ENCODE measurements at places on chromosomes 1 and 21.

DNA sequence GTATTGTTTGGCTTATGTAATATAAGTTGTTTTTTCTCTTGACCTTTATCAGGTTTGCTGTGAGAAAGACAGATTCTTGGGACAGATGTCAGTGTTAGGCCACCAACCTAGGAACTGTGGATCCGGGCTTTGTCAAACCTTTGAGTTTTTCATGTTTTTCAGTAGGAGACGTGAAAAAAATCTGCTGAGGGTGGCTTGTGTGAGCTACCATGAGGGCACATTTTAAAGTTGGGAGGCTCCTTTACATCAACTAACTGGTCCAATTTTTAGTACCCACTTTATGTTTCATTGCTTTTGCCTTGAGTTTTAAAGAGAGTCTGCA, 801 bp downstream of the RPS6KC1 start:
- DNase-seq: no peak

DNA sequence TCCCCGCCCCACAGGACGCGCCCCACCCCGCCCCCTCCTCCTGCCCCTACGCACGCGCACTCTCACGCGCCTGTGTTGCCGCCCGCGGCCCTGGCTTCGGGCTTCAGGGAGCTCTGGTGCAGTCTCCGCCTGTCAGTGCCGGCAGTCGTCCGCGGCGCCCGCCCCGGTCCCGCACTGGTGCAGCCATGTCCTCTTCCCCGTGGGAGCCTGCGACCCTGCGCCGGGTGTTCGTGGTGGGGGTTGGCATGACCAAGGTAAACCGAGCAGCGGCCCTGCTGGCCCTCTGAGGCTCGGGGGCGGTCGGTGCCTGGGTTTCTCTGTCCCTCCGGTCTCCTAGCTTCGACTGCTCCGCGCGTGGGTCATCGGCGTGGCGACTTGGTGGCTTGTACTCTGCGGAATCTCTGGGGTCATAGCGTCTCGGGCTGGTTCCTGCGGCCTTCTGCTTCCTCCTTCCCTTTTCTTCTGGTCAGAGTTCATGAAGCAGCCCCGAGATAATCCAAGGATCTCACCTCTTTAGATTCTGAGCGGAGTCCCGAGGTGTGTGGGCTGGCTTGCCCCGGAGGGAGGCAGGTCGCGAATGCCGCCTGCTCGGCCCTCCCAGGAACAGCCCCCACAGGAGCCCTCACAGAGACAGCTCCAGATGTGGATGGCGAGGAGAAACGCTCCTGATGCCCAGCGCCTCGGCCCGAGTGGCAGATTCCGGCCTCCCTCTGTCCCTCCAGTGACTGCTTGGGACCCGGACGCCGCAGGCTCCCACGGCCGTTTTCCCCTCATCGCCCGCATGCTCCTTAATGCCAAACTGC, at the start of gene SCP2:
TSS of gene SCP2 (plus strand) at position 65 of the 803 bp plus-strand sequence. CDS start at position 186, 121 bp downstream.
- DNase-seq: peak; percentile 64

- DNase-seq: no peak
These were observed 65.8 kb upstream of the RAB4A start for GRCh38 chr1:229204921-229205777.

DNA sequence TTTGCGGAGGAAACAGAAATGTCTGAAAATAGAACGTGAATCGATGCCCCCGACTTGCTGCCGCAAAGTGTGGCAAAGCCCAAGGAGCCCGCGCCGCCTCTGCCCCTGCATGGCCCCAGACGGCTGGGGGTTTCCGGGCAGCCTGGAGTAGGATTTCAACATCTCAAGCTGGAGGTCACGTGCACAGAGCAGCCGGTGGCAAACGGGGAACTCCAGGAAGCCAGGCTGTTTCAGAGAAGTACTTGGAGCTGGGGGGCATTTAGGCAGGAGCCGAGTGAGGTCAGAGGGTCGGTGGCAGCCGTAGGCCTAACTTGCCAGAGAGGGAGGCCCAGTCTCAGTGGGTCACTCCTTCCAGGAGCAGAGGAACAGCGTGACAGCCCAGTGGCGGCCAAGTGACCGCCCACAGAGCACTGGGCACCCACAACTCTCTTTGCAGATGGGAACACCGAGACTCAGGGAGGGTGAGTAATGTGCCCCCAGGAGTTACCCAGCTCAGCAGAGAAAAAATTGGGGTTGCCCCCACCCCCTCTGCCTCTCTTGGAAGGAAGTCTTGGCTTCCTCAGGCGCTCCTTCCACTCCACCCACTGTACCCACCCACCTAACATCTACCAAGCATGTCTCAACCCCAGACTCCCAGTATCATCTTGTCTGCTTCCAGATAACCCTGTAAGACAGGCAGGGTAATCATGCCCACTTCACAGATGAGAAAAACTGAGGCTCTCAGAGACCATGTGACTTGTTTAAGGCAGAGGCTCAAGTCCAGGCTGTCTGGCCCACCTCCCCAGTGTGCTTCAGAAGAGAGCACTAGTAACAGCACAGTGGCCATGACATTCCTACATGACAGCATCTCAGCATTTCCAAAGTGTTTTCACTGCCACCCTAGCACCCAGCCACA, 179.4 kb downstream of the HIVEP3 start:
- DNase-seq: peak; percentile 40

All from head of caudate nucleus (tissue), 42 donors.